Amniotic epithelial cell (primary cell): ENCODE measurements at places on chromosomes 16 and 17.

DNA sequence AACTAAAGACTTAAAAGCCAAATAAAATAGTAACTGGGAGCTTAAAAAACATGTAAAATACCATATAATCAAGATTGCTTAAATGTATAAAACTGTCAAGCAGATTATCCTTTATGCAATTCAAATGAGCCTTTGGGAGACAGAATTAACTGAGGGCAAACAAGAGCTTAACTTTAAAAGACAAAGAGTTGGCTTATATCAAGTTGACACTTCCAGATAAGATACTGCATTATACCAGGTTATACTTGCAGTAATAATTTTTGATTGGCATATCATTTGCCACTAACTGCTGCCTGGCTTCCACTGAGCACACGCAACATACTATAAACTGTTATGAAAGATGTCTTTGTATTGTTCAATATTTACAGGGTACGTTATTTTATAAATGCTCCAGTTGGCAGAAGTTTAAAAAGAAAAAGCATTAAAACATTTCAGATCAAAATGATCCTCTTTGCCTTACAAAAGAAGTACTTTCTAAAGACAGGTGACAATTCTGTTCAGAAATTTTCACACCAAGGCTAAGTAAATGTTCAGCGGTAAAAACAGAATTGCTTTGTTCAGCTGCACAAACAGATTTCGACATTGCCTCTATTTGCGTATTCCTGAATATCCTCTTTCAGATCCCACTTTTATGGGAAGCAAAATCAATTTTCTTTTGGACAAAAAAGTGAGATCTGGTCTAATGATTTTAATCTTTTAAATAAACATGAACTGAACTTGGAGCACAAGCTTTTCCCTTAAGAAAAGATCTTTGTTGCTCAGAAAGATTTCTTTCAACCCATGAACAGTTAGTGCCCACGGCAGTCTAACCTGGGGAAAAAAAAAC lies 50.7 kb downstream of the TOX3 start:
- DNase-seq = no peak

DNA sequence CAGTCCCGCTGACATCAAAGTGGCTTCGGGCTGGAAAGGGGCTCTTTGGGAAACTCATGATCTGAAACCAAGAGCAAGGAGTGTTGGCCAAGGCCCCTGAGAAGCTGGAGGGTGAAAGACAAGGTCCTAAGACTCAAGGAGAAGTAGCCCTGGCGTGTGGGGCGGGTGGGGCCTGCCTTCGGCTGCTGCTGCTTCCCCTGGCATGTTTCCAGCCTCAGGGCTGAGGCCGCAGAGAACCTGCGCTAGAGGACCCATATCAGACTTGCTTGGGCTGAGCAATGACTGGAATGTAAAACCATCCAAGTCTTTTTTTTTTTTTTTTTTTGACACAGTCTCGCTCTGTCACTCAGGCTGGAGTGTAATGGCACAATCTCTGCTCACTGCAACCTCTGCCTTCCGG lies 67.5 kb upstream of the GCSH start:
- DNase-seq = peak; percentile 8

- no peak for DNase-seq
Observed at GRCh38 chr17:80970044-80970761, 21.4 kb upstream of the CHMP6 start.

DNA sequence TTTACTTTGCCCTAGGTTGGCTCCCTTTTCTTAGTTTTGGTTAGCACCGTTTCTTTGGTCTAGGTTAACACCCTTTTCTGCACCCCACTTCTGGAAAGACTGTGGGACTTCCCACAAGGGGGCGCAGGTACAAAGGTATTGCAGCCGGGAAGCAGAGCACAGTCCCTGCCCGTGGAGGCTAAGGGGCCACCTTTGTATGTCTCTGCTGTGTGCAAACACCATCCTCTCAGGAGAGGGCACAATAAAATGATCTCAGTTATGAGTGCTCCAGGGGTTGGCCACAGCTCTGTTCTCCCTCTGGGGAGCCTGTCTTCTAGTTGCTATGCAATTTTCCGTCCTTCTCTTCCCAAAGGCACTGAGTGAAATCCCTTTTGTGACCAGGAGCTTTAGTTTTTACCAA lies 28.4 kb upstream of the TMC5 start:
- DNase-seq = peak; percentile 10

GRCh38 chr16:81237942-81238295 lies 570 bp upstream of the BCO1 start:
- DNase-seq = no peak

- DNase-seq = no peak
Observed at GRCh38 chr17:77142689-77143088, 1.9 kb downstream of the SEC14L1 start.

DNA sequence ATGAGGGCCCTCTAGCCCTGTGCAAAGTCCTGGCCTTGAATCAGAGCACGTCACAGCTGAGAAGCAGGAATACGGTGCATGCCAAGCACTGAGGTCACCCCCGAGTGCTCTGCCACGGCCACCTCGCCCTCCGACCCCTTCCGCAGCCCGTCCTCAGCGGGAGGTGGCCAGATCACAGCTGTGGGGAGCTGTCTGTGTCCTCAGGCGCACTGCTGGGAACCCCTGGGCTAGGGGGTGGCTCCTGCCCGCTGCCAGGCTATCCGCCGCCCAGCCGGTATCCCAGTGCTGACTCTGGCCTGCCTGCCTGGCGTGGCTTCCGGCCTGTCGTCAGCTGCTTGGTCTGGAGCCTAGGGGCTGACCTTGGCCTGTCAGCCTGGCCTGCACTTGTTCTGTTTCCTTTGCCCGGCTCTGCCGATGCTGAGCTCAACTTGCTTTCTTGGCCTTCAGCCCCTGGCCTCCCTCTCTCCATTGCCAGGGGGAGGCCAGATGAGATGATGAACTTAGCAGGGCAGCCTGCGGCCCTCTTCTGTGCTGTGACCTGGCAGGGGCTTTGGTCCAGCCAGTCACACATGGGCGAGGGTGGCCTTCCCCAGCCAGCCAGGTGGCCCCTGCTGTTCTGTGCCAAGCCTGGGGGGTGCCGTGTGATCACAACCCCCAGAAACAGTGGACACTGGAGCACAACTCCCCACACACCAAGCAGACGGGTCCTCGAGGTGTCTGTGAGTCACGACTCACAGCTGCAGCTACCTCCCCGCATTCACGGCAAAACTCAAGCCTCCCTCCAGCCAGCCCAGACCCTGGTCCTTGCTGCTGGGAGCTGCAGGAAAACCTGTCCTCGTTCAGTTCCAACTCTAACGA lies 77.3 kb downstream of the ZDHHC7 start:
- DNase-seq = no peak

- DNase-seq = no peak
Observed at GRCh38 chr16:3519581-3519980, 18.8 kb downstream of the CLUAP1 start.

DNA sequence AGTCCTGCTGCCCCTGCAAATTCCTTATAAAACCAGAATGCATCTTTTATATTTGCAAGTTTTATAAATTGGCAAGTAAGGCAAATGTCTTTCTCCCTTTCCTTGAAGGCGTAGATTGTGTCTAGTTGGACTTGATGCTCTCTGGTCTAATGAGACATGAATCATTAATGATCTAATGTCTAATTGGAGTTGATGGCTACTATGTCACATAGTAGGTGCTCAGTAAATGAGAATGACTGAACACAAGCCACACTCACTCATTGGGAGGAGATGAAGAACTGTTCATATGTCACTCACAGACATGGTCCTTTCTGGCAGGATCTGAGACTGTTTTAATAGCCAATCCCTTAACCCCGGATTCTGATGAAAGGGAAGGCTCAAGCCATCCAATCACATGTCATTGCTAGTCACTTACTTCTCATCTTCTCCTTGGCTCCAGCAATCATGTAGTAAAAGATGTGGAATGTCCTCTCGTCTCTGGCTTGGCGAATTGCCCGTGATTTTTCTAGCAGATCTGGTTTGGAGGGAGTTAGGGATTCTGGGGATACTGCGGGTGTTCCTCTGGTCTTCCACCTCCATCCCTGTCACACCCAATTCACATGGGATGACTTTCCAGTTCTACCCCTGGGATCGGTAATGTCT lies 81.0 kb downstream of the MYH11 start:
- no peak for DNase-seq

DNA sequence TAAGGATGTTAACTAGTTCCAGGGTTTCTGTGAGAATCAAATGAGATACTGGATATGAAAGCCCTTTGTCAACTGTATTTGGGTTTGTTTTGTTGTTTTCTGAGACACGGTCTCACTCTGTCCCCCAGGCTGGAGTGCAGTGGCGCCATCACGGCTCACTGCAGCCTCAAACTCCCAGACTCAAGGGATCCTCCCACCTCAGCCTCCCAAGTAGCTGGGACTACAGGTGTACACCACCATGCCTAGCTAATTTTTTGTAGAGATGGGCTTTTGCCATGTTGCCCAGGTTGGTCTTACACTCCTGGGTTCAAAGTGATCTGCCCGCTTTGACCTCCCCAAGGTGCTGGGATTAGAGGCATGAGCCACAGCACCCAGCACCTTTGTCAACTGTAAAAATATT lies 8.9 kb downstream of the SUPT4H1 start:
- DNase-seq = no peak

- no peak for DNase-seq
Observed at GRCh38 chr16:11870399-11870798, 19.1 kb upstream of the RSL1D1 start.

DNA sequence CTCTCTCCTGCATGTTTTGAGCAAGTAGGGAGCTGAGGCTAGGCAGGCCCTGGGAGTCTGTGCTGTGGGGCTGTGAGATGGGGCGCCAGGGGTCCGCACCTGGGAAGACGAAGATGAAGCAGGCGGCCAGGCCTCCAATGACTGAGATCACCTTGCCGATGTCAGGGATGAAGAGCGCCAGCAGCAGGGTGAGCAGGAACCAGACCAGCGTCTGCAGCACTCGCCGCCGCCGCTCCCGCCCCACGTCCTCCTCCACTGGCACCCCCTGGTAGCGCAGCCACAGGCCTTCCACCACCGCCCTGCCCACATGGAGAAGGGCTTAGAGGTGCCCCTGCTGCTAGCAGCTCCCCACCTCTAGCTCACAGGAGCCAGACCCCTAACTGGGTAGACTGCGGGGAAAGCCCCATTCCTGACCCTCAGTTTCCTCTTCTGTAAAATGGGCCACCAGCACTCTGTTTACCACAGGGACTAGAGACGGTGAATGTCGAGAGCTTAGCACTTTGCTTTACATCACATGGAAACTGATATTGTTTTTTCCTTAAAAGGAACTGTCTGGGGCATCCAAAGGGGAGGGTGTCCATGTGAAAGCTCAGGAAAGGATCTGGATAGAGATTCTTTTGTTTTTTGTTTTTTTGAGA lies 13.5 kb downstream of the SLC38A7 start:
- DNase-seq = no peak

DNA sequence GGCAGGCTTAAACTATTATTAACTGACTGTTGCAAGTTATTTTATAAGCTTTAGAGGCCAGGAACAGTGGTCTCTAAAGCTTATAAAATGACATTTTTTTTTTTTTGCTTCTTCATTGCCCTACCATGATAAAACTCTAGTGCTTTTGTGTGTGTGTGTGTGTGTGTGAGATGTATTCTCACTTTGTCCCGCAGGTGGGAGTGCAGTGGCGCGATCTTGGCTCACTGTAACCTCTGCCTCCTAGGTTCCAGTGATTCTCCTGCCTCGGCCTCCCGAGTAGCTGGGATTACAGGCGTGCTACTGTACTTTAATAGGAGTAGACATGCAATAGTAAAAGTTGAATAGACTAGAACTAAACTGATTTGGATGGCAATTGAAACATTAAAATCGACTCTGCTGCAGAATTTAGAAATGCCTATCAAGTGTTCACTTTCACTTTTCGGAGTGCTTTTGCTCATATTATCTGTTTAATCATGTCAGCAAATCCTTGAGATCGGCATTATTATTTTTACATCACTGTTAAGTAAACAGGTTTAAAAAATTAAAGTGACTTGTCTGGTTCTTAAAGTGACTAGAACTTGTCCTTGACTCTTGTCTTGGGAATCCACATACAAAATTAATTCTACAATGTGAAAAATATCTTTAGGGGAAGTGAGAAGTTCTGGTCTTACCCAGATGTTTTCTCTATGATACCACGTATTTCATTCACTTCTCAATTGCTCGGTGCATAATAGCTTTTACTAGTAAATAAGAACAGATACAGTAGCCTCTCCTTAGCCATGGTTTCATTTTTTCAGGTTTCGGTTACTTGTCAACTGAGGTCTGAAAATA lies 8.4 kb upstream of the PCTP start:
- no peak for DNase-seq

DNA sequence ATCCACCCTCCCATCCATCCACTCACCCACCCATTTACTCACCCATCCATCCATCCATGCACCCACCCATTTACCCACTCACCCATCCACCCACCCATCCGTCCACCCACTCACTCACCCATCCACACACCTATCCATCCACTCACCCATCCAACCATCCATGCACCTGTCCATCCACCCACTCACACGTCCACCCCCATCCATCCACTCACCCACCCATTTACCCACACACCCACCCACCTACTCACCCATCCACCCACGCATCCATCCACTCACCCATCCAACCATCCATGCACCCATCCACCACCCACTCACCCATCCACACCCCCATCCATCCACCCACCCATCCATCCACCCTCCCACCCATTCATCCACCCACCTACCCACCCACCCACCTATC lies 12.2 kb downstream of the SOX8 start:
- no peak for DNase-seq

GRCh38 chr17:79549141-79549915 lies 61.5 kb downstream of the RBFOX3 start:
- no peak for DNase-seq

DNA sequence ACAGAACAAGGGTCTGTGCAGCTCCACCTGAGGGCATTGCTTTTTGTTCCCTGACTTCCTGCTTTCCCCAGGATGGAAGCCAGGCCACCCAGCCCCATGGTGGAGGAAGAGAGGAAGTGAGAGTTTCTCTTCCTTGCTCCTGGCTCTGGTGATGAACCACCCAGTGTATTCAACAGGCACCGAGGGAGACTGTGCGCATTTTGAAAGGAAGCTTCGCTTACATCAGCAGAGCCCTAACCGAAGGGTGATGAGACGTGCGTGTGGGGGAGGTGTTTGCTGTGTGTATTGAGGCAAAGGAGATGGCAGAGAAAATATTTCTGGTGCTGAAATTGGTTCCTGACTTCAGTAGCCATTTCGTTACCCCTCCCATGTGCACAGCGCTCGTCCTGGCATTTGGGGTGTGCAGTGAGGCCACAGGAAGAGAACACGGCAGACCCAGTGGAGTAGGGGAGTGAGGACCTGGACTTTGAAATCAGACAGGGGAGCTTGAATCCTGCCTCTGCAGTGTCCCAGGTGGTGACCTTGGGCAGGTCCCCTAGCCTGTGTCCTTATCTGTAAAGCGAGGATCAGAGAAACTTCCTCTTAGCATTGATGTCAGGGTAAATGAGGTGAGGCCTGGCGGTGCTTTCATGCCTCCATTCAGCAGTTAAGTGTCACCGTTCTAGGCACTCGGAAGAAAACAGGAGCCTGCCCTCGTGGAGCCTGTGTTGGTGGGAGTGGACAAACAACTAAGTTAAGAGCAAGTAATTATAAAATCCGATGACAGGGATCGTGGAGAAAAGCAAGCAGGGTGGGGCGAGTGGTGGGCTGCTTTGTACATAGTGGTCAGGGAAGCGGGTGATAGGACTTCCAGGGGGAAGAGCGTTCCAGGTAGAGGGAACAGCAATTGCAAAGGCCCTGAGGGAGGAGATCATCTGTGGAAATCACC lies 7.4 kb downstream of the CMIP start:
- peak; percentile 63 for DNase-seq

GRCh38 chr16:23570992-23571632 lies 13.6 kb downstream of the UBFD1 start:
- DNase-seq = no peak

GRCh38 chr17:12256380-12256995 lies 235.8 kb downstream of the MAP2K4 start:
- peak; percentile 52 for DNase-seq
